ENCODE measurements at places on chromosomes 3 and 15.

DNA sequence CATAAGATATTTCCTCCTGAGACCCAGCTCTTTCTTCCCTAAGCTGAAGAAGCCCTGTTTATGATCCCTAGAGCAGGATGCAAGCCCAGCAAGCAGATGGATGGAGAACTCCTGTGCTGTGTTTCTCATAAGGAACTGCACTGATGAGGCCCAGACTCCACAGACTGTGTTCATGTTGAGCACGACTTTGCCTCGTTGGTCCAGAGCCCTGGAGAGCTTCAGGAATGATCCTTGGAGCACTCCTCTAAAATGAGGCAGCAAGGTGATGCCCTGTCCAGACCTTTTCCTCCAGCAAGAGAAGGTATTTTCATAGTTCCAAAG, 83.8 kb downstream of the MYLK start:
- DNase-seq, result no peak

GRCh38 chr3:107523289-107523538, 452 bp downstream of the BBX start:
- no peak for DNase-seq

DNA sequence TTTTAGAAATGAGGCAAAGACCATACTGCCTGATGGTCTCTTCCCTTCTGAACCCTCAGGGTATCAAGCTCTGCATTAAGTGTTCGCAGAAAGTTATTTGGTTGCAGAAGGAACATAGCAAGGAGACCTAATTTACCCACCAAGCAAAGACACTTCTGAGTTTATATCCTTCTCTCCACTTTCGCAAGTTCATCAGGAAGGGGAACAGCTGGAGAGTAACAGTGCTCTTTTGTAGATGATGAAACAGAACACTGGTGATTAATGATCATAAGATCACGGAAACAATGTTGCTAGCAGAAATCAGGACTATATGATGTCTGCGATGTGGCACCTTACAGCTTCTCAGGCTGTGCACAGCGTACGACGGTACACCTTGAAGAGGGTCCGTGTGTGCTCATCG, 62.1 kb downstream of the NCEH1 start:
- DNase-seq, result no peak

DNA sequence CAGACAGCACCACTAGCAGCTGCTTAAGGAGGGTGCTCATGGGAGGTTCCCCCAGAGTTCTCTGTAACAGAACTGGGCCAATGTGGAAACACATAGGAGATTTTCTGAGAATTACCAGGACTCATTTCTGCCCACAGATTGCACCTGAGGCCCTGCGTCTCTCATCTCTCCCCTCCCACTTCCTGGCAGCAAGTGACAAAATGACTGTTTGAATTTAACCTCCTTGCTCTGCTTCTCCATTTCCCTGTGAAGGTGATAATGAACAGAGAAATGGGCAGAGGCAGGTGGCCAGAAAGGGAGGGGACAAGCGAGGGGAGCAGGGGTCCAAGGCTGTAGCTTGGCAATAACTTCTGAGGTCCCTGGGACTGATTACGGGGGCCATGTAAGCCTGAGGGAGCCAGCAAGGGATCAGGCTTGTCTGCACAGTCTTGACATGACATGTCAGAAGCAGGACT, 8.0 kb downstream of the EPHB1 start:
- no peak for DNase-seq

GRCh38 chr3:57559526-57559925, 3.5 kb downstream of the PDE12 start:
- DNase-seq, result no peak

All from stimulated activated CD4-positive, alpha-beta T cell treated with anti-CD3 and anti-CD28 coated beads, Interleukin-12 subunit alpha, Interleukin-12 subunit beta, amount 100 ng/mL, for 24 hours (primary cell).